ENCODE measurements at places on chromosomes 1 and 21. TPM values are rescaled to one million over a fixed set of nuclear protein-coding genes. Genes with fewer than 3 reads are reported as not detected.

DNA sequence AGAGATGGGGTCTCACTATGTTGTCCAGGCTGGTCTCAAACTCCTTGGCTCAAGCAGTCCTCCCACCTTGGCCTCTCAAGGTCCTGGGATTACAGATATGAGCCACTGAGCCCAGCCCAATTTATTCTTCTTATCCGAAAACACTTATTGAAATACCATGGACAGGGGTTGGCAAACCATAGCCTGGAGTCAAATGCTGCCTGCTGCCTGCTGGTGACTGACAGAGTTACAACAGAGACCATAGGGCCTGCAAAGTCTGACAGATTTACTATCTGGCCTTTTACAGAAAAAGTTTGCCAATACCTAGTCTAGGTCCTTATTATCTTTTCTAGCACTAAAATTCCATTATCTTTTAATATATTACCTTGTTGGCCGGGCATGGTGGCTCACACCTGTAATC, 87.1 kb upstream of the ZNF281 start:
- no peak for DNase-seq

GRCh38 chr1:68046885-68047658, 3.4 kb downstream of the DIRAS3 start:
- no peak for DNase-seq

The BRINP3 gene
- polyA plus RNA-seq, result 6.9 TPM

The EXO1 gene
- polyA plus RNA-seq, result 13.2 TPM

DNA sequence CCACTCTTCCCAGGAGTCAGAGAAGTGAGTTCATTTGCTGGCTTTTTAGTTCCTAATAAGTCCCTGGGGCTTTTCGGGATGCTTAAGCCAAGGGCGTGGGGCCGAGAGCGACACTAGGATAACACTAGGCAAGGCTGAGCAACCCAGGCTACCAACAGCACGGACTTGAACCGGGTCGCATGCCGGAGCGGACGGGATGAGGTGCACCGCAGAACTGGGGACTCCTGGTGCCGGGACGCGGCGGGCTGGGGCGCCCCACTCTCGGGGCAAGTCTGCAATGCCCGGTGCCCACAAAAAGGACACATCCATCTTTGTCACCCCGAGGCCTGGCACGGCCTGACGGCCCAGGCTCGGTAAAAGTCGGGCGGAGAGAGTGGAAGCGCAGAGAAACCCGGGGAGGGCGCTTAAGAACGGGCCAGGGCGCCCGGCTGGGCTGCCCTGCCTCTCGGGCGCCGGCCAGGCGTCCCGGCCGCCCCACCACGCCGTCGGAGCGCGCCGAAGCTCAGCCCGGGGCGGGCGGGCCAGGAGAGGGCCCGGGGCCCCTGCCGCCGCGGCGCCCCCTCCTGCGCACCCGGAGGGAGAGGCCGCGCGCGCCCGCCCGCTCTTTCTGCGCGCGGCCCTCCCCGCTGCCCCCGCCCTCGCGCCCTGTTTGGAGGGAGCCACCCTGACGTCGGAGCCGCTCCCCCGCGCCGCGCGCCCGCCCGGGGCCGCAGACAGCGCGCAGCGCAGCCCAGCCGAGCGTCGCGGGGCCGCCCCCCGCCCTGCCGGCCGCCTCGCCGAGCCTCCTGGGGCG, at the start of gene NBL1:
TSS of gene NBL1 (plus strand) at position 710 of the 793 bp plus-strand sequence. CDS start 10,720 bp downstream, outside the sequence.
- DNase-seq, result peak; percentile 28

DNA sequence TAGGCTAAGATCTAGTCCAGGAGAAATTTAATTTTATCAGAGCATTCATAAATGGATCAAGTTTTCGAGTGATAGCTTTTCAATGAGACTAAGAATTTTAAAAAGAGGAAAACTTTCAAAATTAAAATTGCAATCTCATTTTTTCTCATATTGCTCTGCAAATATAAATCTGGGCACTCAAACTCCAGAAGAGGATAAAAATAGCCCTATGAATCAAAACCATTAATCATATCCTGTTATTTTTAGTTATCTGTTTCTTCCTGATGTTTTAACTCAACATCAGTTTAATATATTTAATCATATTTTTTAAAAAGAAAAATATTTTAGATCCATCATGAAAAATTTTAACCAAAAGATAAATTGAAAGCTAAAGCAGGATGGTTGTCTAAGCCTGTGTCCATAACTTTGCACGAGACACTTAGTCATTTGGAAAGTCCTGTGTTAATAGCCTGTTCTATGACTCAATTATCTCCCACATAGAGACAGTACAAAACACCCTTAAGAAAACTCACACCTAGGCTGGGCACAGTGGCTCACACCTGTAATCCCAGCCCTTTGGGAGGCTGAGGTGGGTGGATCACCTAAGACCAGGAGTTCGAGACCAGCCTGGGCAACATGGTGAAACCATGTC, 17.1 kb upstream of the PRRC2C start:
- DNase-seq, result no peak

DNA sequence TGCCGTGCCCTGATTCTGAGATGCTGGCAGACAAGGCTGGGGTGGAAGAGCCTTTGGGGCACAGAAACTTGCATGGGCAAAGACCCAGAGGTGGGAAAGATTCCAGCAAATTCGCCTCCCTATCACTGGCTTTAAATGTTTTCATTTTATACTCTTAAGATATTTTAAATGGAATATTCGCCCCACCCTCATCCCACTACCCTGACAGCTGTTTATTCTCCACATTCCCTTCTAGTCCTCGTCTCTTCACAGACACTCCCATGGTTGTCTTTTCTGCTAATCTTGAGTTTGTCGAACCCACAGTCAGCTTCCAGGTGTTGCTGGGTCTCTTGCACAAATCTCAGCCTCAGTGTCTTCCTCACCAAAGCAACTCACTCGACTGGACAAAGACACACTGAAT, 245.0 kb downstream of the KAZN start:
- no peak for DNase-seq

The SAMD11 gene
- polyA plus RNA-seq, result 64.4 TPM

- DNase-seq, result peak; percentile 41
Observed at GRCh38 chr1:65002508-65003315, 36.4 kb upstream of the JAK1 start.

The CNN3 gene
- 396 TPM for polyA plus RNA-seq

GRCh38 chr1:116268211-116268610, 104.8 kb upstream of the ATP1A1 start:
- no peak for DNase-seq

GRCh38 chr21:44905728-44906090, 15.0 kb downstream of the ITGB2 start:
- no peak for DNase-seq

DNA sequence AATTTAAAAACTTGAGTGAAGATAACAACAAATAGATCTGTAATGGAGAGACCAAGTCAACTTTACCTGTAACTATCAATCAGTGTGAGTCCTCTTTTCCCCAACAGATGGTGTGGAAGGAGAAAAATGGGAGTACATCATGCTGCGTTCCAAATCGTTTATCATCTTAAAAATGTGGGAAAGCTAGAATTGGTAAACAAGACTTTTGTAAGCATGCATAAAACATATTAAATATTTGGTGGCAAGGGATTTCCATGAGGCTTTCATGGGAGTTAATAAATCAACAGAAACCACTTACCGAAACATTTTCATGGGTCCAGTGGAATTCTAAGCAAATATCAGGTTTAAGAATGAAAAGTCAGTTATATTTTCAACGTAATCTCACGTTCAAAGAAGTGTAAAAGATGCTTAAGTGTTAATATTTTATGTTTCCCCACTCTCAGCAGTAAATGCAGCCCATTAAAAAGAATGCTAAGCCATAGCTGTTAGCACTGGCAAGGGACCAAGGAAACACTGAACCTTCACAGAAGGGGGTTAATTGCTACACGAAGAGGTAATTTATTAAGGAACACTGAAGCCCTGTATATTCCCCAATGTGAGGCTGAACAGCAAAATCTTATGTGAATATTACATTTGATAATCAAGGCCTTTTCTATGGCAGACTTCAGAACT, 117.0 kb downstream of the ZC3H11B start:
- DNase-seq, result no peak

GRCh38 chr1:85308833-85309350, 32.5 kb upstream of the BCL10 start:
- no peak for DNase-seq

DNA sequence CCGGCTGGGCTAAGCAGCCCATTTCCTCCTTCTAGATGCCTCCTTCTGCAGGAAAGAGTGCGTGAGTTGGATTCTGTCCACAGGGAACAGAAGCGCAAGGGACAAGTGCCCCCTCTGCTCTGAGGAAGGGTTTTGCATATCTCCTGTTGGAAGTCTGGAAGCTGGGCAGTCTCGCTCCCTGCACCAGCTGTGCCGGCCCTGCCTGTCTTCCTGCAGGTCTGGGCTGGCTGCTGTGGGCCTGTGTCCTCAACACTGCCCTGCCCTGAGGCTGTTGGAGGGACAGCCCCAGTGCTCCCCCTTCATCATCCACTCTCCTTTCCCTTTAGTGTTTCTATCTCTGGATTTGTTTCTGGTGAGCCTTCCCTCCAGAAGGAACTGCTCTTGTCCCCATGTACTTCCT, 21.8 kb downstream of the ADARB1 start:
- DNase-seq, result no peak

DNA sequence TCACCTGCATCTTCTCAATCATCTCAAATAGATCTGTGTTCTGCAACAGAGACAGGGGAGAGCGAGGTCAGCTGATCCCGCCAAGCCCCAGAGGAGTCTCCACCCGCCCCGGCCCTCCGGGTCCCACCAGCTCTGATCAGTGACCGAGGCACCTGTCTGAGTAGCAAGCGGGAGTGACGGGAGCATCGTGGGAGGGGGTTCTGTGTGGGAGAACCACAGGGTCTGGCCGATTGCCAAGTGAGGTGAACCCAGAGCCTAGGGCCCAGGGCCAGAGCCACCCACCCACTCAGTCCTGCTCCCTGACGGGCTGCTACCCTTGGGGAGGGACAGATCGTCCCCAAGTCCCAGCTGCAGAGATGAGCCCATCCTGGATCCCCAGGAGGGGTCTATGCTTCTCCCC, 49.1 kb downstream of the RAP1GAP start:
- DNase-seq, result no peak

The OR2T2 gene
- not detected for polyA plus RNA-seq

DNA sequence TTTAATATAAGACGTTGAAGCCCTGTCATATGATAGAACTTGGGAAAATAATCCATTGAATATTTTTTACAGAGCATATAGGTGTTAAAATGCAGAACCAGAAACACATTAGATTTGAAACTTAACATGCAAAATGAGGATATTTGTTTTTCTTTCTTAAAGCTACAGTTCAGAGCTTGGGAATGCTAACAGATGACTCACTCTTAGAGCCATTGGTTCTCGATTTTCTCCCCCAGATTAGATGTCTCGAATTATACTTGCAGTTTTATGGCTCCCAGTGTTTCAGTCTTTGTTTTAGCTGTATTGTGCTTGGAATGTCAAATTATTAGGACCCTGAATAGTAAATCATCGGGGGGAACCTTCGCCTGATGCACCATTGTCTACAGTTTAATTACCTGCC, 575.7 kb upstream of the ZP4 start:
- DNase-seq, result no peak

The DNASE2B gene
- 0.24 TPM for polyA plus RNA-seq

- DNase-seq, result no peak
Observed at GRCh38 chr1:231178970-231179369, 17.1 kb downstream of the TRIM67 start.

DNA sequence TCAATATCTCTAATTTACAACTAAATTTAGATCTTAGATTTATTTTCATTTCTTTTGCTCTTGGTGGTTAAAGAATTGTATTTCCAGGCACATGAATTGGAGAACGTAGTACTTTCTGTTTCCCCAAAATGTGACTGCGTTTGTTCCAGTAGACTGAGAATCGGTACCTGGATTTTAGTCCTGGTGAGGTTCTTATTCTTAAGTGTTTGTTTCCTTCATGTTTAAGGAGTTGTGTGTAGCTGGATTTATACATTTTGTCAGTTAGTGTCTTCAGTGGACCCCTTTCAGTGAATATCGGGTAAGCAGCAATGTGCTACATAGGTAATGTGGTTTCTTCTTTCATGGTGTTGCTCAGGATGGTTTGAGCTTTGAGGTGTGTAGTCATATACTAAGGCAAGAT, 6.8 kb downstream of the MIER1 start:
- DNase-seq, result no peak

GRCh38 chr1:206012086-206012859, 9.1 kb upstream of the RAB7B start:
- DNase-seq, result no peak

Measured in right renal pelvis (tissue), 4 donors.